ENCODE measurements at places on chromosomes 12 and 14.

DNA sequence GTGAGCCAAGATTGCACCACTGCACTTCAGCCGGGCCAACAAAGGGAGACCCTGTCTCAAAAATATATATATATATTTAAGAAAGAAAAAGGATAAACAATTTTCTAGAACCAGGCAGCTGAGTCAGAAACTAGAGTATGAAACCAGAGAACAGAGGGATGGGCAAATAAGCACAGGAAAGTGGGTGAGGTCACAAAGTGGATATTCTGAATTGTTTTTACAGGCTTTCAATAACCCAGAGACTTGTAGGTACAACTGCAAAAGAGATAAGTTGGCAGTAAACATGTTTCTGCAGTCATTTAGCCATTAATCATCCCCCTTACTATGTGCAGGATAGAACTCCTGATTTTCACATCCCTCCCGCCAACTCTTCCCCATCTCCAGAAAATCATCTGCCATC, 94.2 kb downstream of the BTG1 start:
- DNase-seq = no peak

- no peak for DNase-seq
Measured at GRCh38 chr12:101229841-101230241, 19.8 kb upstream of the SLC5A8 start.

GRCh38 chr12:50218386-50218785, 51.2 kb upstream of the CERS5 start:
- no peak for DNase-seq

- DNase-seq = no peak
Measured at GRCh38 chr14:40053416-40053815, 621.2 kb upstream of the FBXO33 start.

GRCh38 chr14:105494606-105494929, 3.5 kb downstream of the TEDC1 start:
- no peak for DNase-seq

DNA sequence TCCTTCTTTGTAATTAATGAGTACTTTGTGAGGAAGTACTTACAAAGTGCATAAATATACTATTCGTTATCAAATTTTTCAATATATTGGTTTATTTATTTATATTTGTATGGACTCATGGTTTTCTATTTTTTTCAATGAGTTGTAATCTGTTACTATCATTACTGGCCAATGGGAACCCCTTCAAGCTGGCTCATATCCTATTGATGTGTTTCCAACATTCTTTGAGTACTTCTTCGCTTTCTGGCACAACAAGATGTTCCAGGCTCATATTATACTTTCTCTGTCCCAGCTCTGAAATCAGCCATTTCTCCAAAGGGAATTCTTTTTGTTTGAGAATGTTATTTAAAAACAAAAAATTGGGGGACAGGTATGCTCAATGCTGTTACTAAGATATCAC, 17.5 kb downstream of the YBX3 start:
- DNase-seq = no peak

GRCh38 chr12:52442600-52443061, 8.5 kb upstream of the KRT75 start:
- no peak for DNase-seq

- DNase-seq = no peak
Measured at GRCh38 chr14:21070083-21070609, at the start of gene ARHGEF40. ARHGEF40 (plus strand) TSS chr14:21070304; CDS start chr14:21070397, 93 bp downstream.

- DNase-seq = peak; percentile 70
Measured at GRCh38 chr12:113071135-113072112, 14.9 kb downstream of the DTX1 start.

DNA sequence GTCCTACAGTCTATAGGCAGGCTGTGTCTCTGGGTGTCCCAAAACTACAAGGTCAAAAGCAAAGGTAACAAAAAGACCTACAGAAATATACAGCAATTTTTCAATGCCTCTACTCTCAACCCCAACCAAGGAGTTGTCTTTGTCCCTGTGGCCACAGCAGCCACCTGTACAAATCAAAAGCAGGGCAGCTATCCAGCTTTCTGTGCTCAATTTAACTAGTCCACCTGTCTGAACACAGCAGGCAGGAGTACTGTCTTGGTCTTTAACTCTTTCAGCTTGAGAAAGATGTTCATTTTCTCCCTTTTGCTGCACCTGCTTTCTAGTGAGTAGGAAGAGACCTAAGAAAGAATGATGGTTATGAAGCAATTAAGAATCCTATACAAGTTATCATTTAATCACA, 19.7 kb downstream of the GDF11 start:
- no peak for DNase-seq

DNA sequence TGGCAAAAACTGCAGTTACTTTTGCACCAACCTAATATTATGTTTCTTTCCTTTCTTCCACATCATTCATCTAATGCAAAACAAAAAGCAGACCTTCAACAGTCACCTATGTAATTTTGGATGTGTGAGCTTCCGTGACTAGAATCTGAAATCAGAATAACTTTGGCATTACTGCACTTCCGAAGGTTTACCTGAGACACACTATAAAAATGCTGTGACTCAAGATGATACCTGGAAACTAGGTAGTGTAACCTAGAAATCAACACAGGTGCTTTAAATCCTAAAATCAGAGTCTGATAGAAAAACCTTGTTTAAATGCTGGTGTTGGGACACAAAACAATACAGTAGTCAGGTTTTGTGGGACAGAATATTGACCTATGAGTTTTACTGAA, 2.2 kb downstream of the BTBD7 start:
- no peak for DNase-seq

DNA sequence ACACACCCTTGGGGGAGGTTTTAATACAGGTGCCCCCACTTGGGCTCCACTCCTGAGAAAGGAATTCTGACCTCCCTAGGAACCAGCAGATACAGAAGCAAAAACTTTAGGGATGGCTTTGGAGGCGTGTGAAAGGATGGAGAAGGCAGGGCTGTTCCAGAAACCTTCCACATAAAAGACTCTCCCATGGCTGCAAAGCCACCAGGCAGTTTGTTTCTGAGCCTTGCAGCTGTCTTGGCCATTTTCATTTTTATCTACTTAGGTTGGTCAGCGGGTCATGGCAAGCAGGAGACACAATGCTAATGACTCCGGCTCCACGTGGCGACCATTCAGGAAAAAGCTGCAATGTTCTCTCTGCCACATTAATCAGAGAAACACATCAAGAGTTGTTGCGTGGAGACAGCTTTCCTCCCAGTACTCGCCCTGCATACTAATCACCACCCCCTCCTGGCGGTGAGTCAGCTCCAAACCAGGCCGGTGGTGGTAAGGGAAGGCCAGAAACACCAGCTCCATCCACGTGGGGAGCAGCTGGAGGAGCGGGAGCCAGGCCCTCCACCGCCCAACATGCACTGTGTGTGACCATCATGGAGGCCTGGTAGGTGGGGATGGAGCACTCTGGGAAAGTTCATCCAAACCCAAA, 30.9 kb upstream of the IRF2BPL start:
- DNase-seq = no peak

DNA sequence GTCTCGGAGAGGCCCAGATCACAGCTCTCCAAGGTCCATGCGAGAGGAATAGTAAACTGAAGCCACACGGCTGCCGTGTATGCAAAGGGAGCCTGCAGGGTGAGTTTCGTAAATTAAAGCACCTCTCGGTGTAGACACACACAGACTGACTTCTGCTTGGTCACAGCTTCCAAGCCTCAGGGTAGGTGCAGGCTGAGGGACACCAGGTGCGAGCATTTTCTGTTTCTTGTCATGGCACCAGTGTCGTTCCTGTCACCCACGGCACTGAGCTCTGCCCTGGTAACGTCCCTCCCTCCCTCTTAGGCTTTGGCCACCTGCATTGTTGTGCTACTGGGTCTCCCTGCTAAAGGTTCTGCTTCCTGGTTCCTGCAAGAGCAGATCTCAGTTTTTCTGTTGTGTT, 76.2 kb upstream of the DYNC1H1 start:
- DNase-seq = no peak

GRCh38 chr14:55097881-55098560, 31.0 kb upstream of the LGALS3 start:
- DNase-seq = no peak
